ENCODE measurements at places on chromosomes 7 and 10. TPM values are rescaled to one million over a fixed set of nuclear protein-coding genes. Genes with fewer than 3 reads are reported as not detected.

DNA sequence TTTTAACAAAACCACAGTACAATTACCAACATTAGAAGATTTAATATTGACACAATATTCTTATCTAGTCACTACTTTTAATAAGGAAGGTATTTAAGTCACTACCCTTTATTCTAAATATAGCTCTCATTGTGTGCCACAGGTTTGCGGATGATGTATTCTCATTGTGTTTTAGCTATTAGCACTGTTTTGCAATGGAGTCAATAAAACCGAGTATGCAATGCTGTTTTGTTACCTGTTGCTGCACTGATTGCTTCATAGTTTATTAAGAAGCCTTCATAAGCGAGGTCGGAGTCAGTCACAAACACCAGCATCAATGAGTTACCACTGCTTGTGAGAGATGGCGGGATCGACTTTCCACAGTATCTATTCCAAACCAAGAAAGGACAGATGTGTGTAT is 64.3 kb downstream of the CUBN start:
- no peaks in the 10 kb centered on the region for H3K36me3 ChIP-seq
- DNase-seq = no peak
- H3K27me3 ChIP-seq = no peaks in the 10 kb centered on the region
- no peak overlapping the region for H3K4me3 ChIP-seq
- peaks cover 13% of the 10 kb centered on the region for H3K4me1 ChIP-seq

DNA sequence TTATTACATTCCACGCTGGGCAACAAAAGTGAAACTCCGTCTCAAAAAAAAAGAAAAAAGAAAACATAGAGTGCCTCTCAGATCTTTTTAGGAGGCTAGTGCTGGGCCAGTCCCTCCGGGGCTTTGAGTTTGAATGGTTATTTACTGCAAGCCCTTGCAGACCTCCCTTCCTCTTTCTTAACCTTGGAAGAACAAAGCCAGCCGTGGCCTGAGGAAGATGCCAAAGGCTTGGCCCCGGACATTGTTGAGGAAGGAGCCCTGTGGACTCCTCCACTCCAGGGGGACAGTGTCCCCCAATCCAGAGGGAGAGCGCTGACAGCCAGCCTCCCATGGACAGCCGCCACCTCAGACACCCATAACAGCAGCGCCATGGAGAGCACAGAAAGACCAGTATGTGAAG is 5.0 kb downstream of the TSPAN33 start:
- H3K4me1 ChIP-seq = 0 out of 2 replicates have a peak, but pooled peaks cover 3% of the 10 kb centered on the region
- H3K27me3 ChIP-seq = no peaks in the 10 kb centered on the region
- H3K27ac ChIP-seq = no peak overlapping the region
- no peak for DNase-seq
- H3K4me3 ChIP-seq = no peak overlapping the region

- H3K4me3 ChIP-seq = no peak overlapping the region
- peaks cover 15% of the 10 kb centered on the region for H3K4me1 ChIP-seq
- H3K36me3 ChIP-seq = no peaks in the 10 kb centered on the region
- DNase-seq = no peak
- no peak overlapping the region for H3K27ac ChIP-seq
These were observed 74.5 kb downstream of the AFAP1L2 start for GRCh38 chr10:114329634-114330365.

Gene GIMAP6
- total RNA-seq = not detected

Gene SMIM30
- total RNA-seq = 29.9 TPM

Data from Caco-2 (cell line).